ENCODE measurements at places on chromosomes 12 and 14.

DNA sequence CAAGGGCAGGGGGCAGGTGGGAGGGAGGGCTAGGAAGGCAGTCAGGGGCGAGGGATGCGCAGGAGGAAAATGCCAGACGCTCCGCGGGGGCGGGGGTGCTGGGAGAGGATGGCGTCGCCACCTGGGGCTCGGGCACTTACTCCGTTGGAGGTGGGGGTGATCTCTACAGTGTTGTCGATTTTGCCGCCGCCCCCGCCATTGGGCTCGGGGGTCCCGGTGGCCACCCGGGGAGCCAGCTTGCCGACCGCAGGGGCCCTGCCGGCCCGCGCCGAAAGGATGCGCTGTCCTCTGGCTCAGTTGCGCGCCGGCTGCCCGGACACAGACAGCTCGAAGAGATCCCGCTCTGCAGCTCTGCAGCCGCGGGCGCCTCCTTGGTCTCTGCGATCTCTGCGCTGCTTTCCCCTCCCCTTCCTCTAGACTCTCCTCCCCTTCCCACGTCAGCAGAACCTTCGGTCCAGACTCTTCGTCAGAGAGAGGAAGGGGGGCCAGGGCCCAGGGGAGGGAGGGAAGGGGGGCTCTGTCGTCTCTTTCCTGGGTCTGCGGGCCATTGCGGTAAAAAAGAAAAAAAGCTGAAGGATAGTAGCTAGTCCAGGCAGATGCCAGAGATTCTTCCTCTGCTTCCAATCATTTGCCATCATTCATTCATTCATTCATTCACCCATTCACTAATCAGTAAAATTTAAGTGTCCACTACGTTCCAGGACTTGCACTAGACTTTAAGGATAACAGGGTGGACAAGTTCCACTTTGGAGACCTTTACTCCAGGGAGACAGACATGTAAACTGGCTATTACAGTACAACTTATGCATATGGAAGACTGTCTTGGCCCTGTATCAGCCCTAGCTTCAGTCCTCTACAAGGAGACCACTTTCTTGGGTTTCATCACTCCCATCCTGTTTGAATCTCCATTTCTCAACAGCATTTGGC is at the start of gene SLC22A17:
SLC22A17 (minus strand) TSS at position 382 of the 927 bp plus-strand sequence.
- peak; percentile 66 for DNase-seq

- DNase-seq, result no peak
Measured at GRCh38 chr12:26846416-26846815, 13.4 kb upstream of the ITPR2 start.

DNA sequence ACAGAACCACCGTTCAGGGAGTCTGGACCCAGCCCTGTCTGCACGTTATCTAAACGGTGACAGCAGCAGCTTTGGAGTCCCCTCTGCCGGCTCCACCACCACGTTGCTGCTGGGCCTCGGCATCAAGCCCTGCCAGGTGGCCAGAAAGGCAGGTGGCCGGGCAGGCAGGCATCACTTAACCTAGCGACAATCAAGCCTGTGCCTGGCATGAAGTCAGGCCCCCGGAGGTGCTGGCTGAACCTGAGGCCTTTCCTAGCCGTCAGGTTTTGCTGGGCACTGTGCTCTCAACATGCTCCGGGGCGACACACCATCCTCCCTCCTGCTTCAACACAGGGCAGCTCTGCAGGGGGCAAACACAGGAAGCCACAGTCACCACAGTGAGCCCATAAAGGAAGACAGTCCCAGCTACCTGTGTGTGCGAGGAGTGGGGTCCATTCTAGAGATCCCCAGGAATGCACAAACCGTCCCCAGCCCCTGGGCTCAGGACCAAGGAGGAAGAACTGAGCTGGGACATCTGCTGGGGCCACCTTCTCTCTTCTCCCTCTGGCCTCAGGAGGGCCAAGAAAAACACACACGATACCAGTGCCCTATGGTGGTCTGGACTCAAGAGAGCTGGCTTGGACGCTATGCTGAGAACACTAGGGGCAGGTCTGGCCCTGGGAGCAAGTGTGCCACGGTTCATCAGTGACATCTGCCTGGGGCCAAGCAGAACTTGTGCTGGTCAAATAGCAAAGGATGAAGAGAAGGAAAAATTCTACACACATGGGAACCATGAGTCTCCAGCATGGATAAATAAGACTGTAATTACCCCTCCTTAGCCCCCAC is 44.7 kb downstream of the CCDC88C start:
- DNase-seq, result no peak

DNA sequence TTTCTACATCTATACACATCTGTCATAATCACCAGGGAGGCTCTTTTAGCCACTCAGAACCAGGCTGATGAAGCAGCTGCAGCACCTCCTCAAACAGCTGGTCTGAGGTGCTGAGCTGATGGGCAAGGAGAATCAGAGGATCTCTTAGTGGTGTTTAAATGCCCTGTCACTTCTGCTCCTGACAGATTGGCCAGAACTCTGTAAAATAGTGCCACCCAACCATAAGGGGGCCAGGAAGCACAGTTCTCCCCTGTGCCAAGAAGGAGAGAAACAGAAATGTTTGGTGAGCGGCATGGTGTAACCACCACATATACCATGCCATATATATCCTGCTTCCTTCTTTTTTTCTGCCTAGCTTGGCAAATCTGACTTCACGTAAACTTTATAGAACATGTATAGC is 12.8 kb downstream of the SOCS2 start:
- no peak for DNase-seq

- DNase-seq, result no peak
Measured at GRCh38 chr12:3753544-3754284, 805 bp upstream of the CRACR2A start.

DNA sequence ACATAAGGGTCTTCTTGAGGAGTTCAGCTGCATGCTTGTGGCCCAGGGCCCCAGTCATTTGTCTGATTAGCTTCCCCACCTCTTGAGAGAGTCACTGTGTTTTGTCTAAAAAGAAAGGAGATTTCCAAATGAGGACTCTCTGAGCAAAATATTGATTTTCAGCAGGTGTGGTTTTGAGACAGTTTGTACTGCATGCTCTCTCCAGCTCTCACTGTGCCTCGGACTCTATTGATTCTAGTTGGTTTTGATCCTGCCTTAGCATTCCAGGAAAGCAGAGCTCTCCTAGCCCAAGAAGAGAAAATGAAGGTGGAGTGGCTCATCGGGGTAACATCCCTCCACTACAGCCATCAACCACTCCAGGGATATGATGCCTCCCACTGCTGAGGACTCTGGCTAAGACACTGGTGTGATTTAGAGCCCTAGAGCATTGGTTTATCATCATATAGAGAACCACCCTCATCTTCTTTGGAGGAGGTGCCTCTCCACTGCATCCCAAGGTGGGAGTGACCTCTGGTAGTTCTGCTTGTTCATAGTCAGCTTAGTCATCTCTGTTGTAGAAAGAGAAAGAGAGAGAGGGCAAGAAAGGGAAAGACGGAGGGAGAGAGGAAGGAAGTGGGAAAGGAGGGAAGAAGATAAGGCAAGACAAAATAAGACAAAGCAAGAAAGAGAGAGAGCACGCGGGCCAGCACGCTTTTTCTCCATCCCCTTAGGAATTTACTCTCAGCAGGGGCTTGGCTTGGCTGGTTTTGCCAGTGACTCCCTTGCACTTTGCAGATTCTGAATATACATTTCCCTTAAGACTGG is 365.6 kb downstream of the DPF3 start:
- DNase-seq, result no peak

DNA sequence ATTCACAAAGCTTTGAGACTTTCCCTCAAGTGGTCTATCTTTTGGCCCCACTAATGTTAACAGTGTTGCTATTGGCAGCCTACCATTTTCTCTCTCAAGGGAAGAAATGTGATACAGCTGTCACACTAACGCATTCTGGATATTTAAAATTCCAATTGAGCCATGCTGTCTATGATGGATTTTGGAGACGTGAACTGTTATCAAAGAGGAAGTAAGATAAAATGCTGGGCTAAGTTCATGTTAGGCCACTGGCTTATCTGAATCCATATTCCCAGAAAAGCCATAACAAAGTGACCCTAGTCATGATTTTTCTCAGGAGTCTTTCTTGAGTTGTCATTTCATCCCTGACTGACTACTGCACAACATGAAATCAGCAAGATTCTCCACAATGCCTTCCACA is 200.2 kb downstream of the PHLDA1 start:
- no peak for DNase-seq

DNA sequence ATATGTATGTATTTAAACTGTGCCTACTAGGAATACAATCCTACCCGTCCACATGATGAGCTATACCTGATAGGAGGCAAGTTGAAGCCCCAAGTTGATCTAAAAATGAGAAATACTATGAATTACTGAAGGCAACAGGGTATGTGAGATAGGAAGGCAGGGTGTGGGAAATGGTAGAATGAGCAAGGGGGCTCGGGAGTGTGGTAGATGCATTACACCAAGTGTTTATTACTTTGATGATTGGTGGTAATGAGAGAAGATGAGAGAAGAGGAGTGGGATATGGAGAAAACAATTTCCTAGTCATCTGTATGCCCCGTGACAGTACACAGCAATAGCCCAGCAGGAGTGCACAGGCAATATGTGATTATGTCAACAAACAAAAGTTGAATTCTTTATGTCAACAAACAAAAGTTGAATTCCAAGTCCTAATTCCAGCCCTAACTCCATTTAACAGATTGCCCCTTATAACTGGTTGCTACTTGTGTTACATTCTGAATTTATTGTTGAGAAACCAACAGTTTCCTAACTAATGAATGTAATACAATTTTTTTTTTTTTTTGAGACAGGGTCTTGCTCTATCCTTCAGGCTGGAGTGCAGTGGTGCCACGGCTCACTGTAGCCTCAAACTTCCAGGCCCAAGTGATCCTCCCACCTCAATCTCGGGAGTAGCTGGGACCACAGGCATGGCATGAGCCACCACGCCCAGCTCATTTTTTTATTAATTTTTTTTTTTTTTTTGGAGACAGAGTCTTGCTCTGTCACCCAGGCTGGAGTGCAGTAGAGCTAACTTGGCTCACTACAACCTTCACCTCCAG is 2.5 kb downstream of the LPCAT3 start:
- no peak for DNase-seq

Data from foreskin melanocyte (primary cell).